ENCODE measurements at places on chromosomes 13 and 19. TPM values are rescaled to one million over a fixed set of nuclear protein-coding genes. Genes with fewer than 3 reads are reported as not detected.

Gene ODAD3
- total RNA-seq, result 0.65 TPM

Gene PAN3
- 15.7 TPM for total RNA-seq

Gene POGLUT2
- 30.8 TPM for total RNA-seq

Gene ATXN8OS
- total RNA-seq, result not detected

Gene ZNF880
- total RNA-seq, result 11.0 TPM

Gene PET100
- 5.6 TPM for total RNA-seq

Gene TMEM59L
- 12.8 TPM for total RNA-seq
